ENCODE measurements at places on chromosomes 3 and 15.

DNA sequence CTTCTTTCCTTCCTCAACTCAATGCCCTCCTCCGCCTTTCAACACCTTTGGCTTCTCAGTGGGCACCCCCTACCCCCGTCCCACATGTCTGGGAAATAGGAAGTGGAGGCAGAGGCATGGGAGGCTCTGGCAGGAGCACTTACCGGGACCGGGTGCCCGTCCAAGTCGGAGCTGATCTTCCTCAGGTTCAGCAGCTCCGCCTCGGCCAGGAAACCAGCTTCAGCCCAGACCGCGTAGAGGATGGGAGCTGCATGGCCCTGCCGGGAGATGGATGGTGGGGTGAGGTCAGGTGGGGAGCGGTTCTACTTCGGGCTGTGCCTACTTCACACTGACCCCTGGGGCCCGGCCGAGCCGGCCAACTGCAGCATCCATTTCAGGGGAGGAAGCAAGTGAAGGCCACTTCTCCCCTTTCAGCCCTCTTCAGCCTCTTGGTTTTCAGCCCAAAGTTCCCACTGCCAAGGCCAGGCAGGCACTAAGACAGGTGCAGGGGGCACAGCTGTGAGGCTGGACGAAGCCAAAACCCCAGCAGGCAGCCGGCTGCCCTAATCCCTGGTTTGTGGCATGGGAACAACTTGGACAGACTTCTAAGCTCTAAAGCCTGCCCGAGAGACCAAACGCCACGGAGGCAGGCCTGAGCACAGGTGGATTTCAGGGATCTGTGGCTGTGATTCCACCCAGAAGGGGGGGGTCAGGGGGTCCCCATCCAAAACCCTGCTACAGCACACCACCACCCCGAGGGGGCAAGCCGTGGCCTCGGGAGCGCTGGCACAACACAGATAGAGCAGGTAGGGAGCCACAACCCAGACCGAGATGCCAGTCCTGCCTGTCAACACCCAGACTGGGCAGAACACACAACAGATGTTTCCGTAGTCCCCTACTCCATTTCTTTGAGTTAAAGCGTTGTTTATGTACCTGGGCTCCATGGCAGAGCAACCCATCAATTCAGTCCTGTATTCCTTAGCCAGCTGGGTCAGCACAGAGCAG, 14.5 kb downstream of the TKT start:
- DNase-seq: no peak

GRCh38 chr3:111607240-111607920, 12.2 kb upstream of the ZBED2 start:
- no peak for DNase-seq

DNA sequence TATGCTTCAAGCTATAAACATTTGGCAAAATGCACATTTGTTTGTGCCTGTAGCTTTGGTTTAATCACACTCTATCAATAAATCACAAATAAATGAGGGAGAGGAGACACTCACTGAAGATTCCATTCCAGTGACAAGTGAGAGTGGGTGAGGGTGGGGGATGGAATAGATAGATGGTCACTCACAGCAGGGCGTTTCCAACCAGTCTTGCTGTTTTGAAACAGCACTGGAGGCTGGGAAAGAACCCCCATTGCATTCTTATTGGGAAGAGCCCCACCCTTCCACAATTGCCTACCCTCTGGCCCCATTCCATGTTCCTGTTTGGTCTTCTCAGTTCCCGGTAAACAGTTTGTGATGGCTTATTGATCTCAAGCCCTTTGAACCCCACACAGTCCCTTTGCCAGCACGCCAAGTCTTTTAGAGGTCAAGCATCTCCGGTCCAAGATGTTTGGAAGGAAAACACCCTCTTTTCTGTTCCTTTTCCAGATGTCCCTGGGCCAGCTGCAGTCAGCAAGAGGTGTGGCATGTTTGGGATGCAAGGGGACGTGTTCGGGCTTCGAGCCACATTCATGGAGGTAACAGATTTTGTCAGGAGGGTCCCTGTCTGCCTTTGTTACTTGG, 30.7 kb downstream of the LMCD1 start:
- DNase-seq: no peak

DNA sequence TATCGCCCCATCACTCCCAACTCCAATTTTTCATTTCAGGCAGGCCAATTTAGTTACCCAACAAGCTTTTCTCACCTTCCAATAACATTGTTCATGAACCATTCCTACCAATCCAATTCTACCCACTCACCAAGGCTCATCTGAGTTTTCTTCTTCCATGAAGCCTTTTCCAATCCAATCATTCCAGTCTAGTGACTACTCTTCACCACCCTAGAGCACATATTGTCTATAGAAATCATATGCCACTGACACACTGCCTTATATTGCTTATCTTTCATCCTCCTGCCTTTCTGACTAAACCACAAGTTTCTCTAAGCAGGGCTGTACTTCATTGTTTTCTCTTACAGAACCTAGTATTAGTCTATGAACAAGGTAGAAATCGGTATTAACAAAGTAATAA, 11.4 kb downstream of the CCDC14 start:
- DNase-seq: no peak

GRCh38 chr15:34001536-34001935, 33.2 kb downstream of the CHRM5 start:
- DNase-seq: no peak

DNA sequence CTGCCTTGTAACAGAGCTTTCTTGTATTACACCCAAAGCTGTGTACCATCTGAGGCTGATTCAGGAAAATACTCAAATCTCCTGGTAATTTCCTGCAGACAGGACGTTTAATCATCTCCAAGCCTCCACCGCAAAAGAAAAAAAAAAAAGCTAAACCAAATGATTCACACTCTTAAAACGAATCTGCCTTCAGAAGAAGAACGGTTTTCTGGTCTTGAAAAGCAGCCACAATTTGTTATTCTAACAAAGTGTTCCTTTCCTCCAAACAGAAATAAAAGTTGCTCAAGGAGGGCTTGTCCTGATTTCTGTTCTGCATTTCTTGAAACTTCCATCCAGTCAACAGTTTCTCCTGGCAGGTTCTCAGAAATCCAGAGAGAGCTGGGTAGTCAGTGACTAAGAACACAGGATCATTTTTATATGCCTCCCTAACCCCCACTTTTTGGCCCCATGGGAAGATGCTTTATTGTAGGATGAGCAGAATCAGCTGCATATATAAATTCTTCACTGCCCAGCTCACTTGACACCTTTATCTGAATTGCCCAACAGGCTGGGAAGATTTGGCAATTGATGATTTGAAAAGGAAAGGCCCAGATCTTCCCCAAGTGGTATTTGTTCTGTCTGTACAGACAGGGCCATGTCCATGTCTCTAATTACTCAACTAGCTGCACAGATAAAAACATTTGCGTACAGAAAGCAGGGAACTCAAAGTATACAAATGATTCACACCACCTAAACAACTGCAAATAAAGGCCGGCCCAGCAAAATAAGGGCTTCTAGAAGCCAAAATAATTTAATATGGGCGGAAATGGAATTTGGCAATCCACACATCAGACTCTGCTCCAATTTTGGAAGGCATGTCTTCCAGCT, 41.0 kb upstream of the PRICKLE2 start:
- DNase-seq: no peak

DNA sequence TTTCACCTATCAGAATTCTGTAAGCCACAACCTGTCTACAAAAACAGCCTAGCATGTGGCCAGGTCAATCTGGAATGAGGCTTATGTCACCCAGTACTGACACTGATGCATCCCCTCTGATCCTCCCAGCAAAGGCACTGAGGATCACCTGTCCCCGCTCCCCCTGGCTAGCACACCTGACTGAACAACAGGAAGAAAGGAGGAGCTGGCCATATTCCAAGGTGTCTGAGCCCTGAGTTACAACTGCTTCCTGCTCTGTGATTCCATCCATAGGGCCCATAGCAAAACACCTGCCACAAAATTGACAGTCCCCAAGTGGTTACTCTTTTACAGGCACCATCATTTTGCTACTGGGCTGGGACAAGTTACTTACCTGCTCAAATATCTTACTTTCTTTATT, 555.5 kb upstream of the CFAP20DC start:
- DNase-seq: no peak

- no peak for DNase-seq
Observed at GRCh38 chr3:117674321-117674720, 964.7 kb downstream of the TUSC7 start.

GRCh38 chr3:61956236-61956635, 394.9 kb downstream of the PTPRG start:
- DNase-seq: no peak

GRCh38 chr15:72070817-72071447, 47.0 kb downstream of the MYO9A start:
- no peak for DNase-seq

- DNase-seq: no peak
Observed at GRCh38 chr3:24562895-24563294, 68.2 kb upstream of the THRB start.

DNA sequence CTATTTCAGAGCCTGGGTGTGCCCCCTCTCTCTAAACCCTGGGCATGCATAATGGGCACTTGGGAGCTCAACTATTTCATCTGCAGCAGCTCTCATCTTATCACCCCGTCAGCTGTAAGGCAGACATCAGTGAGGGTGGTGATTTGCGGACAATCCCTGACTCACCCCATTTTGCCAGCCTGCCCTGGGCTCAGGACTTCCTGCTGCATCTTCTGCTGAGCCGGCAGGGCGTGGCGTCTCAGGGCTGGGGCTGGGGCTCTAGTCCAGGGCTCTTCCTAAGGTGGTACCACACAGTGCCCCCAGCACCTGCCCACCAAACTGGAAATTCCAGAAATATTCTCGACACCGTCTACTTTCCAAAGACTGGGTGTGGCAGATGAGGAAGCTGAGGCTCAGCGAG, 925 bp upstream of the PSTPIP1 start:
- DNase-seq: peak; percentile 60

GRCh38 chr3:125051715-125052581, 3.8 kb downstream of the HEG1 start:
- peak; percentile 71 for DNase-seq

- DNase-seq: no peak
Observed at GRCh38 chr15:39884351-39884750, 35.7 kb downstream of the GPR176 start.

DNA sequence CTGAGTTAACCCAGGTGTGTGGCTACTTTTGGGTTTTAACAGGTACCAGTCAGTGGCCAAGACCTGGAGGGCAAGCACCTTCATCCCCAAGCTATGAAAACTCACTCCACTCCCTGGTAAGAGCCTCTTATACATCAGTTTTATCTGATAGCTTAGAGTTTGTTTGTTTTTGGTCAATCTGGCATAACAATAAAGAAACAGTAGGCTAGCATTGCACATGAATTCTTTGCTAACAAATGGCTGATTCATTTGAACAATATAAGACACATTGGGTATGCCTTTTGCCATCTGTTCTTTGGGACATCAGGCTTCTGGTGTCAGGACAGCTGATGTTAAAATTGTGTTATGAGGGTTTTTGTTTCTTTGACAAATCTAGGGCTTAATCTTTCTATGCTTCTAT, 125.0 kb upstream of the CGNL1 start:
- no peak for DNase-seq

- no peak for DNase-seq
Observed at GRCh38 chr3:175240921-175241320, 381.8 kb downstream of the NAALADL2 start.

- DNase-seq: no peak
Observed at GRCh38 chr15:61133361-61133760, 95.7 kb downstream of the RORA start.

DNA sequence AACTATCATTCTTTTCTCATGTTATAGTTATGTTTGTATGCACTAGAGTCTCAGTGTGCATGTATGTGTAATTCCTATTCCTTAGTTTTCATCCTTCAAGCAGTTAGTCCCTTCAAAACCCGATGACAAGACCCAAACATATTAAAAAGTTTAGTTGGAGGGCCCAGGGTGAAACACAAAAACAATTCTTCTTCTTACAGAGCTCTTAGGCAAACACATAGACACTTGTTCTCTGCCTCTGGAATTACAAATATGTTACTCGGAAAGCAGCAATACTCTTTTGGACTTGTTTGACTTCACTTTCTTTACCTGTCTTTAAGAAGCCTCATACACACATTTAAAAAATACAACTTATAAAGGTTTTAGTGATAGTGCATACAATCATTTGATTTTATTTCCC, 763 bp upstream of the CNTN6 start:
- DNase-seq: no peak

DNA sequence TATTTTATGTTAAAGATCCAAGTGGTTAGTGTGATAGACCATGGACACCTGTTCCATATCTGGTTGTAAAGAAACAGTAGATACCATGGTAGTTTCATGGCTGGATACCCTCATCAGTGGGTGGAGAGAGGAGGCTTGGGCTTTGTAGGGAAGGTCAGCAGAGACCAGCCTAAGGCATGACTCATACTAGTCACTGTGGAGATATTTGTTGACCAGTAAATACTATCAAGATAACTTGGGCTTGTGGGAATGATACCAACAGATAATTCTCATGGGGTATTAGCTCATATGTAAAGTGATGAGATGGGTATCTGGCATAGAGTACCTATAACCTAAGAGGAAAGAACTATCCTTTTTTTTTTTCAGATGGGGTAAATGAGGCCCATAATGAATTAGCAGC, 354.5 kb downstream of the CACNA2D3 start:
- DNase-seq: no peak

- DNase-seq: no peak
Observed at GRCh38 chr3:138950006-138950644, 3.1 kb downstream of the FOXL2NB start.

DNA sequence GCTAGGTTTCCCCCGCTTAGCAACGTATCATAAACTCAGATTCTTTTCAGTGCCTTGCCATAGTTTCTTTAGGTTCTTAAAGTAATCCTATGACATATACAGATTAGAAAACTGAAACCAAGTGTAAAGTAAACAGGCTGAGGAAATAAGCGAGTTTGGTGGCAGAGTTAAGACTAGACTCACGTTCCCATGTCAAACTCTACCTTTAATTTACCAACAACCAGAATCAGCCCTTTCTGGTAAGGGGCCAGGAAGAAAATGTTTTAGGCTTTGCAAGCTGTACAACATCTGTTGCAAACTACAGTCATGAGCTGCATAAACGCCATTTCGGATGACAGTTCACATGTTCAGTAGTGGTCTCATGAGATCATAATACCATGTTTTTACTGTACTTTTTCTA, 128.0 kb upstream of the PRICKLE2 start:
- DNase-seq: no peak

- no peak for DNase-seq
Observed at GRCh38 chr15:77541421-77542181, 91.1 kb downstream of the LINGO1 start.

GRCh38 chr15:34986771-34987480, 1.2 kb downstream of the ZNF770 start:
- no peak for DNase-seq

DNA sequence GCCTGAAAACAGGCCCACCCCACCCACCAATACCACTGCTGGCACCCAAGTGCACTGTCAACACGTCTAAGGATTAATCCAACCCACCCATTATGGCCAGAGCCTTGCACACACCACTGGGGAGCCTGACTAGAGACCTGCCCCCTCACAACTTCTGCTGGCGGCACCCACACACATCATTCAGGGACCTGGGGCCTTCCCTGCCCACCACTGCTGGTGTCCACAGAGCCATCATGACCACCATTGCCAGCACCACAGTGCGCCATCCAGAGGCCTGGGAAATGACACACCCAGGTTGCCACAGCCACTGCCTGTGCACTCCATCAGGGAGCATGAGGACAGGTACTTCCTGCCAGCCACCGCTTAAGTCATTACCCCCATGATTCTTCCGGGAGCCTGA, 67.0 kb upstream of the IMPG2 start:
- no peak for DNase-seq

Data from activated CD4-positive, alpha-beta T cell treated with anti-CD3 and anti-CD28 coated beads for 4 hours (primary cell).